NCI-H446 treated with DMSO at 0.1 percent for 48 hours (cell line): ENCODE measurements at places on chromosomes 2 and 18.

DNA sequence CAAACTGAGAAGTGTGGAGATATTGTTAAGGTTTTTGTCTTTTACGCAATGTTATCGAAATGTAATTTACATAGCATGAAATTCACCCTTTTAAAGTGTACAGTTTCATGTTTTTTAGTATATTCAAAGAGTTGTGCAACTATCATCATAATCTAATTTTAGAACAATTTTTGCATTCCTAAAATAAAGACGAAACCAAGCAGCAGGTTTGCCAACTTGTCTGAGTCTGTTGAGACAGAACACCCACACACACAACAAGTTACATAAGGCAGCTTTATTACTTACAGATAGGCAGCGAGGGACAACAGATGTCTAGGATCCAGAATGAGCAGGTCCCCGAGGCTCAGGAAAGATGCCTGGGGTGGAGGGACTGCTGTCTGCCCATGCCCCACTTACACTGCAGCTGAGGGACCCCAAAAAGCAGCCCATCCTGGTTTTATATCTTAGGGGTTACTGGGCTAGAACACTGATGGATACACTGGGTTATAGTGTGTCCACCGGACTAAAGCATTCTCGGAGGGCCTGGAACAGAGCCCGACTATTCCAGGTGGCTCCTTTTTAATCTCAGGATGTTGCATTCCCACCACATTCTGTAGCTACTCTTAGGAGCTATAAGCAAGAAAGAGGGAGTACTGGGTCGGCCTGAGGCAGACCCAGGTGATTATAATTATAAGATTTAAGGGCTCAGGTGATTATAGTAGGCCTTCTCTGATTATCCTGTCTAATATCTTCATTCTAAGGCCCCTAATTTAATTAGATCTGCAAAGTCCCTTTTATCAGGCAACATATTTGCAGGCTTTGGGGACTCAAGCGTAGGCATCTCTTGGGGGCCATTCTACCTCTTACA lies 150.2 kb upstream of the DOK6 start:
- DNase-seq: no peak

- DNase-seq: no peak
Observed at GRCh38 chr2:26174691-26175465, 2.0 kb downstream of the GAREM2 start.

GRCh38 chr2:138275292-138275690 lies 226.3 kb upstream of the SPOPL start:
- DNase-seq: no peak

DNA sequence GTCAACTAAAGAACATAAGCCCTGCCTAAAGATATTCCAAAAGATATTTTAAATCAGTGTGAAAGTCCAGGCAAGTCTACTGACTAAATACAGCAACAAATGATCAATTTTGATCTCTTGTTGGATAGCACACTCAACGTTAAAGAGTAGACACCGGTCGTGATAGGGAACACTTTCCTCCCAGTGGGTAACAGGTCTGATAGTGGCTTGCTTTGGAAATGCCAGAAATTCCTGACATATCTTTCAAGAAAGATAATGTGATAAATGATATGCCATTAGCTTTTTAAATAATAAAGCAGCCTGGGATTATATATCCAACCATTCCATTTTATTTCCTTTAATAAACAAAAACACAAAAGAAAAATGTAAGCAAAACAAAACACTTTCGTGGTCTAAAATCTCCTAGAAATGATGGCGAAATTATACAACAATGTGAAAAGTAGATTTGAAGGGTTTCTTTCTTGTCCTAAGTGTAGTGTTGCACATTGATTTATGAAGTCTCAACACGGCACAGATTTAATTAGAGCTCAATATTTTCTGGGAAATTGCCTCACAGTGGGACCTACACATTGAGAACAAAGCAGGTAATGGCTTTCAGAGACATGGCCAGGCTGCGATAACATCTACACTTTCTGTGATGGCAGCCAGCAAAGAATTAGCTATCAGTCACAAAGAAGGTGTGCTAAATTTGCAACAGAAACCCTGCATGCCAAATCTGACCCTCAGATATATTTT lies 158.6 kb downstream of the PPP1R1C start:
- no peak for DNase-seq

GRCh38 chr2:68936427-68936826 lies 16.3 kb downstream of the GKN2 start:
- DNase-seq: no peak

DNA sequence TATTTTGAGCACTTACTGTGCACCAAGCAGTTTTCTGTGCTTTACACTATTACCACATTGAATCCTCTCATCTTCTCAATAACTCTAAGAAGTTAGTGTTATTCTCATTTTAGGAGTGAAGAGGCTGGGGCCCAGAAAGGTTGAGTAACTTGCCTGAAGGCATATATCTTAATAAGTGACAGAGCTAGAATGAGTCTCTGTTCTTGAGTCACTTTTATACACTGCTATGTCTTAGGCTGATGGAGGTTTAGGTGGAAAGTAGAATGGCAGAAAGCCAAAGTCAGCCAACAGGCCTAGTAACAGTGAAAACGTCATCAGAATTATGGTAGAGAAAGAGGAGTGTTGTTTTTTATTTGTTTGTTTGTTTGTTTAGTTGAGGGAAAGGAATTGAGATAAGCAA lies 27.9 kb upstream of the RPE start:
- DNase-seq: no peak

DNA sequence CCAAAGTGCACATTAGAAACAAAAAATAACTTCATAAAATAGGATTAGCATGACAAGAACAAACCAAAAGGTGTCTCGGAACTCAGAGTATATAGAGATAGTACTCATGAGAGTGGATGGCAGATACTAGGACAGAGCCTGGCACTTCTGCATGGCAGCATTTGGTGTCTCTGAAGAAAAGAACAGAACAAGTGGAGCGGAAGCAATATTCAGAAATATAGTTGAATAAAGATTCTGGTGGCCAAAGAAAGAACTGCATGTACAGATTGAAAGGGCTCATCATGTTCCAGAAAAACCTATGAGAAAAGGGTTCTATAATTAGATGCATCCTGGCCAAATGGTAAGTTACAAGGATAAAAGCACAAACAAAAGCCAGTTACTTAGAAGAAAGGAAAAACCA lies 90.9 kb downstream of the CCDC138 start:
- DNase-seq: no peak

GRCh38 chr2:97775074-97775473 lies 61.7 kb downstream of the ZAP70 start:
- no peak for DNase-seq

GRCh38 chr2:188028739-188029138 lies 262.9 kb upstream of the GULP1 start:
- DNase-seq: no peak

DNA sequence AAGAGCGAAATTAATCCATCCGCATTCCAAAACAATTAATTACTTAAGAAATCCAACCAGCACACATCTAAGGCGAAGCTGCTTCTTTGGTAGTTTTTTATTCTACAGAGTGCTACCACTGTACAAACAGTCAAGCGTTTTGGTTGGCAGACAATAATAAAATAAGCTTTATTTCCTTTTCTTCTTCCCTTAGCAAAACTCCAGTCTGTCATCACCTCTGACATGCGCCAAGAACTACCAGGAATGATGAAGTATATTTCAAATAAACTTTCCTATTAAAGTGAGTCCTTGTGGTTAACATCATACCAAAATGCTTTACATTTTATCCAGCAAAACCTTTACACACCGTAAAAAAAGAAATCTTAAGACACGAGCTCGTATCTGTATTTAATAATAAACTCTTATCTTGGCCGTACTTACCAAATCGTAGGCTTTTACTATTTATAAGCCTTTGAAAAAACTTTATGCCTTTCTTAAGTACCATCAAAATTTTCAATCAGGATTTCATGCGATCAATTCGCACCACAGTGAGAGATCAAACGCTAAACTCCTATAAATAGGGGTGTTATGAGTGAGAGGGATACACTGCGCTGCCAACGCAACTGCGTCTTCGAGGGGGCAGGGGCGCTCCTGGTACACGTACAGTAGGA lies 1.3 kb downstream of the ATL2 start:
- DNase-seq: no peak

- no peak for DNase-seq
Observed at GRCh38 chr2:108621087-108621559, 86.9 kb downstream of the LIMS1 start.

- DNase-seq: no peak
Observed at GRCh38 chr2:74226648-74227213, 28.3 kb downstream of the MTHFD2 start.

GRCh38 chr2:96537066-96537733 lies 648 bp downstream of the ARID5A start:
- DNase-seq: no peak

GRCh38 chr2:200944467-200945394 lies 18.7 kb downstream of the ORC2 start:
- no peak for DNase-seq

DNA sequence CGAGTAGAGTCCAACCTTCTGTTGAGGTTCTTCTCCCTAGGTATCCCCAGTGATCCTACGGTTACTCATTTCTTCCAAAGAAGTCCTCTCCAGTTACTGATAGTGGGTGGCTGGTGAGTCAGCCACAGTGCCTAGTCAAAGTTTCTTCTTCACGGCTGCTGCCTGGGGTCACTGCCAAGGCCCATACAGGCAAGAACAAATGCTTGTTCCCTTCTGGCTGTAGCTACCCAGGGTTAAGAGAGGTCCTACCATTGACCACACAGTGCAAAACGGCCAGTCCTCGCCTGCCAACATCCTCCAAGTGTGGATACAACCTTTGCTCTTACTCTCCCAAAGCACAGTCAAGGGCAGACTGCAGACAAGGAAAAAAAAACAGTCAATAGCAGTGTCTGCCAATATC lies 2.9 kb upstream of the PTPN4 start:
- peak; percentile 57 for DNase-seq
